T-cell (primary cell): ENCODE measurements at places on chromosomes 7 and 10. TPM values are rescaled to one million over a fixed set of nuclear protein-coding genes. Genes with fewer than 3 reads are reported as not detected.

GRCh38 chr10:87860816-87861403, 2.4 kb downstream of the KLLN start:
- no peak for DNase-seq

DNA sequence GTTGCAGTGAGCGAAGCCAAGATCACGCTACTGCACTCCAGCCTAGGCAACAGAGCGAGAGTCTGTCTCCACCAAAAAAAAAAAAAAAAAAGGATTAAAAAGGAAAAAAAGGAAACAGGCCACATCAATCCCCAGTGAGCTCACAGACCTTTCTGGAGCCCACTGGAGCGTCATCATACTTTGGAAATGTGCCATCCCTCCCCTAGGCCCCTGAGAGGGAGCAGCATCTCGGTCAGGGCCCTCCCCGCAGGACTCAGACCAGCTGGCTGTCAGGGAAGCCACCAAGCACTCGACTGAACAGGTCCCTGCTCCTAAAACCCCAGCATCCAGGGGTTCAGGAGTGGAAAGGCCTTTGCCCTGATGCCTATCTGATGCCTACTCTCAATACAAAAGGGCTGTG, 97.9 kb upstream of the SH2B2 start:
- no peak for DNase-seq

DNA sequence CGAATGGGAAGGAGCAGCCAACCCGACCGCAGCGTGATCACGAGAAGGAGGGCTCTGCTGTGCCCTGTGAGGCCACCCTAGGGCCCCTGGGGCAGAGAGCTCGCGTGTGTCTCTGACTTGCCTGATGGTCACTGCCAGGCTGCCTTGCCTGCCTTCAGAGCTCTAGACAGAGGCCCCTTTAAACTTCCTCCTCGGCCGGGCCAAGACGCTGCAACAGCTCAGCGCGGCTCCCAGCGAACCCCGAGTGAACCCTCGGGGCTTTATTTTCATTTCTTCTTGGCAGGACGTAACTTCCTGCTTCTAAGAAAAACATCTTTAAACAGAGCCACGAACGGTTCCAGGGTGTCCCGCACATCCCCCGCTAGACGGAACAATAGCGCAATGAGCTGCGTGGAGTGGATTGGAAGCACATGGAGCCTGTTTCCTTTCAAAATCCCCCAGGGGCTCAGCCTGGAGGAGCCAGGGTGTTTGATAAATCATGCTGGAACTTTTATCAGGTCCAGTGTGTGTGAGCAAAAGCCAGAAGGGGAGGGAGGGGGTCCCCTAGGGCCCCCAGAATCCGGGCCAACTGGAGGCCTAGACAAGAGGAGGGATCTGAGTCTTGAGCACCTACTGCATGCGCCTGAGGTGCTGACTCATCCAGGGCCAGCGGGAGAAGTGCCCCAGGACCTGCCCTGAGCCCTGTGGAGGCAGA, 134.1 kb upstream of the GDF10 start:
- DNase-seq: peak; percentile 28

GRCh38 chr7:159103382-159104187, 41.1 kb downstream of the VIPR2 start:
- DNase-seq: no peak

Gene PDGFA
- not detected for total RNA-seq

Gene SEMA3C
- 0.41 TPM for total RNA-seq
